Suppressor macrophage treated with lipopolysaccharide for 1 hour (primary cell): ENCODE measurements at places on chromosomes 3 and 15.
A peak's percentile ranks its signal among the peaks of the same experiment; 100 is the strongest.

GRCh38 chr3:55750525-55750924, 263.4 kb upstream of the WNT5A start:
- no peak for DNase-seq

- no peak for DNase-seq
These were observed 63.0 kb downstream of the MEX3B start for GRCh38 chr15:81982808-81983207.

GRCh38 chr3:14123308-14124222, 1.1 kb downstream of the CHCHD4 start:
- no peak for DNase-seq

DNA sequence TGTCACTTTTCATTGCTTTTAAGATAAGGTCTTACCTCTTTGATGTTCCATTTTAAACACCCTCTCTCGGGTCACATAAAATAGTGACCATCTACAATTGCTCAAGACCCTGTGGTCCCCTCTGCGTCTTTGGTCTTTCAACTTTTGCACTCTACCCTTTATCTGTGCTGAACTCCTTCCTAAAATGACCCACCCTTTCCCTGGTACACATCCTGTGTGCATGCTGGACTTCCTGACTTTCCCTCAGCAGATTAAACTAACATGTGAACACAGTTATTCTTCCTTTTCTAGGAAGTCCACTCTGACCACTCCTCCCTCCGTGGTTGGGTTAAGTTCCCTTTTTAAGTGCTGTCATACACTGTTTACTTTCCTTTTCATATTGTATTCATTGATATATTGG, 414.2 kb downstream of the GABRB3 start:
- no peak for DNase-seq

DNA sequence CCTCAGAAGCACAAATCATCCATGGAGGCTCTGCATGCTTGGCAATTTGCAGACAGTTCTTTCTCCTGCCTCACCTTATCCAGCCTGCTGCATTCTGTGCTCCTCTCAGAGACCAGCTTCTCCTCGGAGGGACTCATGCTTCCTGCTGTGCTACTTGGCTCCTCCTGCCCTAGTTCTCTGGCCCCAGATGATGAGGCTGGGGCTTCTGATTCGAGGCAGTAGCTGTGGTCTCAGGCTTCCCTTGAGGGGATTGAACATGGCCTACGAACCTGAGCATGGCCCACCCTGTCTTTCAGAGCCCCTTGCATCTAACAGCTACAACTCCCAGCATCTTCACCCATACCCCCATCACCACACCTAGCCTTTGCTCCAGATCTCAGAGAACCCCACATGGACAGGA, 6.7 kb downstream of the VIPR1 start:
- DNase-seq = no peak

DNA sequence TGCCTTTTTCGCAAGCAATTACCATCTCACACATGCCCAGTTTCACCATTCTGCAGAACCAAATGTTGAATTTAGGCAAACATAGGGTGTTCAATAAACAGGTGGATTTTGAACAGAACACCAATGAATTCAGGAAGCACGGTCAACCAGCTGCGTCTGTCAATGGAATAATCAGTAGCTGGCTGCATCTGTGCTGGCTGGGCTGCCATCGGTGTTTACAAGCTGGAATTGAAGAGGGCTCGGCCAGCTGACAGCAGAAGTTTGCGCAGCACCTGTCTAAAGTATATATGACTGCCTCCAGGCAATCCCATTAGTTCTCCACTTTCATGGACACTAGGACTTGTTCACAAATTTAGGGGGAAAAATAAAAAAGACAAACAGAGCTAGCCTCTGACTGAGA, 996.4 kb upstream of the CFAP20DC start:
- no peak for DNase-seq

GRCh38 chr3:60095516-60095915, 1045.7 kb upstream of the CFAP20DC start:
- DNase-seq = no peak

DNA sequence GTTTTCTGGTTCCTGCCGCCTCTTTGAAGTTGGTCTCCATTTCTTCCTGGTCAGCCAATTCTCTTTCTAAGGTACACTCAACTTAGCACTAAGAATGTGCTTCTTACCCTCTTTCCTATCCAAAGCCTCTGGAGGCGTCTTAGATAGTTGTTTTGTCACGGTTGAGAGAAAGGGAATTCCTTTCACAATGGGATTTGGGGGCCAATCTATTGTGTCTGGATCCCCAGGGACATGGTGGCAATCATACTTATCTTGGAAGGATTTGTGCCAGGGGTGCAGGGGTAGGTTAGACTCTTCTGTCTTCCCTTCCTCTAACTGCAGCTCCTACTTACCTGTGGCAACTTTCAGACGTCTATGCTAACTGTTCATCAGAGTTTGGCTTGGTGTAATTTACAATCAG, 287.1 kb downstream of the SOX2 start:
- no peak for DNase-seq

DNA sequence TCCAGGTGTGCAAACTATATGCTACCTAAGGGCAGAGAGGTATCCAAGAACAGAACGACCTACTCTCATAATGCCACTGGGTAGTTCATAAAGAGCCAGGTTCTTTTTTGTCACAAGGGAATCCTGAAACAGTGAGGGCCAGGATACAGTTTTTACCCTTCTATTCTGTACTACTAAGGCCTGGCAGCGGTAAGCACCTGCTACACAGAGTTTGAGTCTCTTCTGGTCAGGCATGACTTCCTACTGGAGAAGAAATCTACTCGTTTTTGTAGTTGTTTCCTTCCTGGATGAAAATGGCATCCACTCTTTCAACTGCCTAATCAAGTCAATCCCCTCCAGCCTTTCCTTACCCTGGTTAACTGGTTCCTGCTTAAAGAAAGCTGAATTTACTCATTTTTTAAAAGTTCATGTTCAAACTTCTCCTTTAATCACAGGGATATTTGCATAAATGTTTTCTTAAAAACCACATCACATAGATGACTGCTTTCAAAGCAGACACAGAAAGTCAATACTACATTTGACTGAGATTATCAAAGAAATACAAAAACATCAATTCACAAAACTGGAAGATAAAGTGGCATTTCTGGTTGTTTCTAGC, 40.0 kb downstream of the MAP4 start:
- DNase-seq = no peak

DNA sequence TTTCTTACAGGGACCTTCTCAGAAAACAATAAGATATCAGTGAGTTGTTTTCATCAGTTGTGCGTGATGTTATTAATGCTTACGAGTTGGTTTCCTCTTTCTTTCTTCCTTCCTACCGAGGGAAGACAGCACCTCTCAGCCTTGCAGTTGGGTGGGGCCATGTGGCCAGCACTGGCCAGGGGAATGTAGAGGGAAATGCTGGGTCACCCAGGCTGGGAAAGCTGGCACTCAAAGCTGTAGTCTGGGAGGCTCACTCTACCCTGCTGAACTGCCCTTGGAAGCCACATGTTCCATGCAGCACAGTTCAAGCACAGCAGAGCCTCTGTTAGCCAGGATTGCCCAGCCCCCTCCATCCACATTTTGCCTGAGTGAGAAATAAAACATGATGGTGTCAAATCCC, 10.1 kb upstream of the CHCHD6 start:
- DNase-seq = no peak

DNA sequence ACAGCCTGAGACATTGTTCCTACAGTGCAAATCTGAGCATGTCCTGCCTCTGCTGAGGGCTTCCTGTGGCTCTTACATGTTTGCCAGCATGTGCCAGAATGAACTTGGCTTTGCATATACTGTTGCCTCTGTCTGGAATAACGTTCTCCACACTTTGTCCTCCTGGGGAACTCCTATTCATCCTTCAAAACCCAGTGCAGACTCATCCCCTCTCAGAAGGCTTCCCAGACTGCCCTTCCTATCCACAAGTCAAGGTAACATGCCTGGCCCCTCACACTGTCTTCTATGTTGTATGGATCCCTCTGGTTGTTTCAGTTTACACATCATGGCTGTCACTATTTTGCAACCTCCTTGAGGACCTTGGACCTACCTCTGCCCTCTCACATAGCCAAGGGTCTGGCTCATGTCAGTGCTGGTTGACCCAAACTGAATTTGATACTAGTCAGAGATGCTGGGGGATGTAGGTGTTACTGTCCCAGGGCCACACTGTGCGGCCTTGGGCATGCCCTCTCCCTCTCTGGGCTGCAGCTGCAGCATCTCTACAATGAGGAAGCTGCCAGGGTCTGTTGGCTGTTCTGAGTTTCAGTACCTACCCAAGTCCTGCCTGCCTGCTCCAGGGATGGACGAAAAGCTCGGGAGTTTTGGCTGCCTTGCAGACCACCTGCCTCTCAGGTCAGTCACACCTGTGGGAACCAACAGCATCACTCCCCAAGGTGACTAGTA, 29.0 kb upstream of the TSPAN3 start:
- DNase-seq = no peak

- no peak for DNase-seq
These were observed 256.5 kb upstream of the CBLB start for GRCh38 chr3:106125321-106125720.

GRCh38 chr3:116413319-116413718, 32.0 kb downstream of the LSAMP start:
- DNase-seq = no peak

DNA sequence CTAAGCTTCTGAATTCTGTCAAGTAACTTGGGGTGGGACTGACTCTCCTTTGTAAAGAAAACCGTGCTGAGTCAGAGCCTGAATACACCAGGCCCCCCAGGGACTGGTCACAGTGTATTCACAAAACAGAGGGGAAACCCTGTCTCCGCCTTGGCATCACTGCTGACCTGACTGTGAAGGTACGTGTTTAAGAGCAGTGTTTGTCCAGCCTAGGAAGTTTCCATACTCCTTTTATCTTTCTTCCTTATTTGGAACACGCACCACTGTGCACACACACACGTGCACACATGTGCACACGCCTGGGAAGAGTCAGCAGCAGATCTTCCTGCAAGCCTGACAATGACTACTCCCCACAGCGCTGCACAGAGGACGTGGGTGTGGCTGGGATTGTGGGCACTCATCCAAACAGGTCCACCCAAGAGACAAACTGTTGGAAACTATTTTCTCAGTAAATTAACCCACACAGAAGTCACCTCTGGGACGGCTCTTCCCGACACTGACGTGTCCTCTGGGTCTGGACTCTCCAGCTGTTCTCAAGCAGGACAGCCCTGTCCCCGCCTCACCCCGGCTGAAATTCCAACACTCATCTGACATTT, 87.7 kb downstream of the ATP10A start:
- DNase-seq = peak; percentile 35

DNA sequence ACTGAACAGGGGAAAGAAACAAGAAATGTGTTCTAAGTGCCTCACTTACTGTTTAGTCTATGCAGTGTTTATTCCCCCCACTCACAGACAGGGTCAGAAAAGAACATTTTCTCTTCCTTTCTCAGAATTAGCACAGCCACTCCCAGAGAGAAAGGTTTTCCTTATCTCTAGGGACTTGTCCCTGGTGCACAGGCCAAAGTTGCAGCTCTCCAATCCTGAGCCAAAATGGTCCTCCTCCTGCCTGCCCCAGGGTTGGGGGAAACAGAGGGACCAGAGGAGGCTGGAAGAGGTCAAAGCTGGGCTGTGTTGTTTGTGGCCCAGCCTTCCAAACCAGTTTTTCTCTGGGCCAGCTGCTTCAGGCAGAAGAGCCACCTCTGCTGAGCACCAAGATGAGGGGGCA, 12.0 kb downstream of the RAB6B start:
- DNase-seq = no peak
